ENCODE measurements at places on chromosomes 6 and 20. TPM values are rescaled to one million over a fixed set of nuclear protein-coding genes. Genes with fewer than 3 reads are reported as not detected.

DNA sequence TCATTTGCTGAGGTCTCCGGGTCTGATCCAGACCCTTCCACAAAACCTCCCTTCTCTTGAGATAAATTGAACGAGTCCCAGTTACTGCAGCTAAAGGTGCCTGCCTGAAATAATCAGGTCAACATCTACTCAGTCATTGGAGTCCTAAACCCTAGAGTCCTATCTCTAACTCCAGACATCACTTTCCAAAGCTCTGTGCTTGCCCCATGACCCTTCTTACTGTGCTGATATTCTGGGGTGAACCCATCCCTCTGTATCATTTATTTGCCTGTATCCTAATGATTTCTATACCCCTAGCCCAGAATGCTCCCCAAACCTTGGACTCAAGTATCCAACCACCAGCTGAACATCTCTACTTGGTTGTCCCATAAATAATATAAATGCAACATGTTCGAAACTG lies 35.7 kb downstream of the CD83 start:
- DNase-seq = no peak

GRCh38 chr6:69232911-69233448 lies 563.8 kb downstream of the LMBRD1 start:
- DNase-seq = peak; percentile 93

GRCh38 chr6:142773324-142773723 lies 171.7 kb downstream of the HIVEP2 start:
- DNase-seq = no peak

DNA sequence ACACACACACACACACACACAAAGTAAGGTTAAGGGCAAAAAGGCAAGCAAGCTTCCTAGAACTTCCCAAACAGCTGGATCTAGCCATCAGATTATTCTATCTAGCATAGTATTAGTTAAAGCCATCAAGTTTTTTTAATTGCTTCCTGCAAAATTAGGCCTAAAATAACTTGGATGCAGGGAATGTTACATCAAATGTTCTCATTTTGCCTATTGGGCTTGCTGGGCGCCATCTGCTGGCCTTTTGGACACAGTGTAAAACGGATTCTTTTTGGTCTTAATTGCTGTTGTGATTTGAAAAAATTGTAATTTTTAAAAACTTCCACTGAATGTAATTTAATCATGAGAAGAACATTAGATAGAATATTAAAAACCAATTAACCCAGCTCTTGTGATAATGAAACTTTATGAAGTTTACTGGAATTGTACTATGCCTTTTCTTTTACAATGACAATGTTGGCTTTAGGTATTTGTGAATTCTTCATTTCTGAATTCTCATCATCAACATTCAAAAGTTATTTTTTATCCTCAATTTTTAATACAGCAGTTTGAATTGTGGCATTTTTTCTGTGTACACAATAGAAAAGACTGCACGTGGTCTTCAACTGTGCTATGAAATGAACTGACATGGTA lies 6.8 kb downstream of the MKKS start:
- peak; percentile 68 for DNase-seq

The PSORS1C2 gene
- polyA plus RNA-seq = not detected

The CEP250 gene
- 34.8 TPM for polyA plus RNA-seq

The RIMS4 gene
- 13.2 TPM for polyA plus RNA-seq

Measured in muscle of leg (tissue), 16 donors.